ENCODE measurements at places on chromosomes 6 and 20.

DNA sequence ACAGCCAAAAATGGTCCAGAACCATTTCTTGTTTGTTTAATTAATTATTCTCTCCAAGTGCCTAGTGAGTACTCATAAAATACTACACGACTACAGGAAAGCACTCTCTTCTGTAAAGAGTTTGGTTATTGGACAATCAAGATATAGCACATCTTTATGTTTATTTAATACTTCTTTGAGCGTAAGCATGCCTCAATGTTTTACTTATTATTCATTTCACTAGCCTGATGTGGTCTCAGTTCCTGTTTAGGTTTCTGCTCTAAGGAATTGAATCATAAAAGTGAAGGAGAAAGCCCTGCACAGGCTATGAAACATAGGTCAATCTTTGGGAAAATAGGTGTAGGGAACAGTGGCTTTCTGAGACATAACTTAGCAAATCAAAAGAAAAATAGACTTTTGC is 45.9 kb upstream of the AIG1 start:
- DNase-seq = no peak

GRCh38 chr6:135215160-135215559 is 34.1 kb downstream of the MYB start:
- no peak for DNase-seq

- no peak for DNase-seq
Observed at GRCh38 chr6:116016846-116017545, 43.7 kb downstream of the FRK start.

DNA sequence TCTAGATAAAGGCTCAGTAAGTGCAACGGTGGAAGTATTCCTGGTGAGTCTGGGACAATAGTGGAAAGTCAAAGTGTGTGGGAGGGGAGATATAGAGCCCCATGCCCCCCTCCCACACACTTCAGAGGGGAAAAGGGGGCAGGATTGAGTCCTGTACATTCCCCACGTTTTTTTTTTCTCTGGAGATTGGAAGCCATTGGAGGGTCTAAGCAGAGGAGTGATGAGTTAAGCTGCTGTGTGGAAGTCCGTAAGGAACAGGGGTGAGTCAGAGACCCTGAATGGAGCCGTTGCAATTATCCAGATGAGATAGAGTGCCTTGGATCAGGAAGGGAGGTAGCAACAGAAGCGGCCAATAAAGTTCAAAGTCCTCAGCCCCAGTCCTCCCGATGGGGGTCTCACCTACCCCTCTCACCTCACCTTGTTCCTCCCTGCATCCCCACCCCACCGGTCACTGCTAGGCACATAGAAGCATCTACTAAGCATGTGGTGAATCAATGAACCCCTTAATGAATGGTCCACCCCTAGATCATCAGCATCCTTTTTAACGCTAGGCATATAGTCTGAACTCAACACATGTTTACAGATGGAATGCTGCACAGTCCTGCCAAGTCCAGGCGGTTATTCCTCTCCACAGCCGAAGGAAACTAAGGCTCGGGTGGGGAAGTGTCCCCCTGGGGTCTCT is 662 bp upstream of the SLC9A8 start:
- DNase-seq = no peak

DNA sequence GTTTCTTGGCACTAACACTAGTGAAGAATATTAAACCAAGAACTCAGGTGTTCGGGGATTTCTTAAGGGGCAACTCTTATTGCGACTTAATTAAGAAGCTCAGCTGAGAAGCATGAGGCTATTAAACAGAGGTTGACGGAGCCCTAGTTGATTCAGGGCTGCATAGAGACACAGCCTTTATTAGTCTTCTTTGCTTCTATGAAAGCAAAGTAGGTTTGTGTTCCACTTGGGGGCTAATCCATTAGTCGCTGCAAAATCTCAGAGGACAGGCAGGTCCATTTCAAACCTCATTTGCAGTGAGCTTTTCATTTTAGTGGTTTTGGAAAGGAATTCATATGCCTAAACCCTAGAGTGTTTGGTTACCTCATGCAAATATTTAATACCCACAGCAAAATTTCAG is 506.6 kb upstream of the SULF2 start:
- no peak for DNase-seq

DNA sequence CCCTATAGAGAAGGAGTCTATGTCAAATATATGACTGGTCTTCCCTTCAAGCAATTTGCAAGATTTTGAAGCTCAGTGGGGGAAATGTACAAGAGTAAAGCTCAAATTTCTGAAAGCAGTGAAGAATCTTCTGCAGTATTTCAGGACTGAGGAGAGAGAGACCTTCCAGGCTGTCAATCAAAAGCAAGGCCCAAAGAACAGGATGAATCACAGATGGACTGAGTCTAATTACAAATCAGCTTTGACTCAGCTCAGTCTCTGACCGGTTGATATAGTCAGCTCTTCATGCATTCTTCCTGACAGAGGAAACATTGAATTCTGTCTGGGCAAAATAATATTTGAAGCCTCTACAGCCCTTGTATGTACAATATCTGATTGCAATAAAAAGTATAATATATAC is 7.7 kb upstream of the HTR1B start:
- DNase-seq = no peak
